ENCODE measurements at places on chromosomes 2 and 18.

DNA sequence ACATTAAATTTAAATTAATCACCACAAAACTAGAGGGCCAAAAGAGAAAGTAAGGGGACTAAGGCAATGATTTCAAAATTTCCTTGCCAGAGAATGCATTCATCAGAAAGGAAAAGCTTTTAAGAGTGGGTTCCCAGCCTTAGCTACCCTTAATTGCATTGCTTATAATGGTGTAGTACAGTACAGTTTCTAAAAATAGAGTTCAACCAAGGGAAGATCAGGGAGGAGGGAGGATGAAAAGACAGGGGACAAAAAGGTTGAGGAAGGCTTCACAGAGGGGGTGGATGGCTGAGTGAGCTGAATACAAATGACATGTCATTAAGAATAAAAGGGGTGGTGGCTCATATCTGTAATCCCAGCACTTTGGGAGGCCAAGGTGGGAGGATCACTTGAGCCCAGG is 119.9 kb downstream of the RBMS1 start:
- no peak for DNase-seq

DNA sequence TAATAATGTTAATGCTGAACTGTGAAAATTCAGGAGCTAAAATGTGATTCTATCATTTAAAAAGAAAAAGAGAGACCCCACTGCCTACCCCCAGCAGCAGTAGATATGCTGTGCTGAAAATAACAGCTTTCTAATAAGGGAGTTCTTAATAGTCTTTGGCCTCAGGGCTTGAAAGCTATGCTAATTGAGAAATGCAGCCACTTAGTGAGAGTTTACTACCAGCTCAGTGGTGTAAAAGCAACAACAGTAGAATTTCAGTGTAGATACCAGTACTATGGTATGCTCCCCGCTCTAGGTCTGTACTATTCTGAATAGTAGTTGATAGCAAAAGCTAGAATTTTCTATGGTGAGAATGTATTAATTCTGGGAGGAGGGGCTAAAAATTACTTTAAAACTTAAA is 303.1 kb upstream of the VWC2L start:
- no peak for DNase-seq

GRCh38 chr2:133405252-133405651 is 163.0 kb downstream of the NCKAP5 start:
- DNase-seq, result no peak

- peak; percentile 31 for DNase-seq
Measured at GRCh38 chr2:230085201-230085600, 16.5 kb upstream of the SLC16A14 start.

- no peak for DNase-seq
Measured at GRCh38 chr2:172673056-172673683, 62.5 kb upstream of the RAPGEF4 start.

DNA sequence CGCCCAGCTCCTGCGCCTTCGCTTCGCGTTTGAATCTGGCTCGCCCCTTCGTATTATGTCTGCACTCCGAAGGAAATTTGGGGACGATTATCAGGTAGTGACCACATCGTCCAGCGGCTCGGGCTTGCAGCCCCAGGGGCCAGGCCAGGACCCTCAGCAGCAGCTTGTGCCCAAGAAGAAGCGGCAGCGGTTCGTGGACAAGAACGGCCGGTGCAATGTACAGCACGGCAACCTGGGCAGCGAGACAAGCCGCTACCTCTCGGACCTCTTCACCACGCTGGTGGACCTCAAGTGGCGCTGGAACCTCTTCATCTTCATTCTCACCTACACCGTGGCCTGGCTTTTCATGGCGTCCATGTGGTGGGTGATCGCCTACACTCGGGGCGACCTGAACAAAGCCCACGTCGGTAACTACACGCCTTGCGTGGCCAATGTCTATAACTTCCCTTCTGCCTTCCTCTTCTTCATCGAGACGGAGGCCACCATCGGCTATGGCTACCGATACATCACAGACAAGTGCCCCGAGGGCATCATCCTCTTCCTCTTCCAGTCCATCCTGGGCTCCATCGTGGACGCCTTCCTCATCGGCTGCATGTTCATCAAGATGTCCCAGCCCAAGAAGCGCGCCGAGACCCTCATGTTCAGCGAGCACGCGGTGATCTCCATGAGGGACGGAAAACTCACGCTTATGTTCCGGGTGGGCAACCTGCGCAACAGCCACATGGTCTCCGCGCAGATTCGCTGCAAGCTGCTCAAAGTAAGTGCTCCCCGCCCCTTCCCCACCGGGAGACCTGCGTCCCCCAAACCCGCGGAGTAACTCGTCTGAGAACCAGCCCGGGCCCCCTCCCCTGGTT is 453 bp downstream of the KCNJ3 start:
- DNase-seq, result no peak

DNA sequence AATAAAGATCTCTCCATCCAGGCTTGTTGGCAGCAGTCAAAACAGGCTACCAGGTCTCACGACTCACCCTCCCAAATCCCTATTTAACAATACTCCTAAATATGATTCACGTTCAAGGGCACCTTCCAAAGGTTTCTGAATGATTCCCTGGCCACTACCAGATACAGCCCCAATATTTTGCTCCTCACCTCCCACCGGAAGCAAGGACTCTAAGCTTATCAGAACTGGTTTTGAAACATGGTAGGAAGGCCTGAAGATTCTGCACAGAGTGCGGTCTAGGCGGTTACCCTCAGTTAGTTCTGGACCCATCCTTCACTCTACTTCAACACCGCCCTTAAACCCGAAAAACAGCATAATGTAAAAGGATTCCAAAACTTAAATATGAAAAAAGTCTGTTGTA is 5.2 kb downstream of the PPP4R1 start:
- DNase-seq, result no peak

DNA sequence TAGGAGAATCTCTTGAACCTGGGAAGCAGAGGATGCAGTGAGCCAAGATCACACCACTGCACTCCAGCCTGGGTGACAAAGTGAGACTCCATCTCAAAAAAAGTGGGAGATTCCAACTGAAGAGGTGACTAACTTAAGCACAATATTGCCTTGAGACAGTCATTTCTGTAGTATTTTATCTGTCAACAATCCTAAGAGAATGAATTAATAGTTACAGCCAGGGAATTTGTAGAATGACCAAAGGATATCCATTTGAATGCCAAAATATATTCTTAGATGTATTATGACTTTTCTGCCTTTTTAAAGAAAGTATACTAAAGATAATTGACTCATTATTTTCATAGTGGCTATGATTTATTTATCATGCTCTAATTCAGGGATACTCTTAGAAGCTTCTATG is 40.7 kb upstream of the CCDC150 start:
- no peak for DNase-seq

DNA sequence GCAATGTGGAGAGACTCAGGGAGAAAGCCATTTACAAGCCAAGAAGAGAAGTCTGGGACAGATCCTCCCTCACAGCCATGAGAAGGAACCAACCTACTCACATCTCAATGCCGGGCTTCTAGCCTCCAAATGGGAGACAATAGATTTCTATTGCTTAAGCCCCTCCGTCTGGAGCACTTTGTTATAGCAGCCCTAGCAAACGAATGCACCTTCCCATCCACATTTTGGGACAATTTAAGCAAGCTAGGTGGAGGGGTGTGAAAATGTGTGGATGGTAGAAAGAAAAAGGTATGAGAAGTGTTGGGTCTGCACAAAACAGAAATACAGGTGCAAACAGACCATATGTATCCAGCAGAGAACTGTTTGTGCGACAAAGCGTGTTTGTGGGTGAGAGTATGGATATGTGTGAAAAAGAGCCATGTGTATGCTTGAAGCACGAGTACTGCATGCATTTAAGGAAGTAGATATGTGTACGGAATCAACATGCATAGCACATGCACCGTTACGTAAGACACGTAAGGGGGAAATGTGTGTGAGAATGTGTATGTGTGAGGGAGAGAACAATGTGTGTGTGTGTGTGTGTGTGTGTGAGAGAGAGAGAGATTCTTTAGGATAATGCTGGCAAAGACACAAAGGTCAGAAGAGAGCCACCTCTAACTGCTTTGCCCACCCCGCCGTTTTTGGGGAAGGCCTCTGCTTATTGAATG is 13.1 kb upstream of the E2F6 start:
- DNase-seq, result no peak

DNA sequence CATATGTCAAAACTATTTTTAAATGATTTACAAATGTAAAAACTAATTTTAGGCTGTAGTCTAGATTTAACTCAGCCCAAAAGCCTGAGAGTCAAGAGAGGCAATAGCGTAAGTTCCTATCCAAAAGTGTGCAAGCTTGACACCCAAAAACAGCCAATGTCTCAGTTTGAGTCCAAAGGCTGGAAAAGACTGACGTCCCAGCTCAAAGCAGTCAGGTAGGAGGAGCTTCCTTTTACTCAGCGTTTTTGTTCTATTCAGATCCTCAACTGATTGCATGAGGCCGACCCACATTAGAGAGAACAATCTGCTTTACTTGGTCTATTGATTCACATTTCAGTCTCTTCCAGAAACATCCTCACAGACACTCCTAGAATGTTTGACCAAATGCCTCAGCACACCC is 51.8 kb downstream of the MYL12B start:
- no peak for DNase-seq

DNA sequence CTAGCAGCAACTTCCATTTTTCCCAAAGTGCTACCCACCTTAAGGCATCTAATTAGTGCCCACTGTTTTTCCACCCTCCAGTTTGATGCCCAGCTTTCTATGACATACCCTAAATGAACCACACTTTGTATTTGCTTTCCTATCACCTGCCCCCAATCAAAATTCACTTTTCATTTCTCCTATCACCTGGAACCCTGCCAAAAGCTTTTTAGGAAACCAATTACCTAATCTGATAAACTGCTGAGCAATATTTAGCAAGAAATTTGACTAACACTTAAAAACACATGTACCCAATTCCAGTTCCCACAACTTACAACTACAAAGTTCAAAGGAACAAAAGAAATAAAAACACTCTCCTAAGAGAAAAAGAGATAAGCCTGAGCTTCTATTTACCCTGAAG is 71.7 kb downstream of the IKZF2 start:
- DNase-seq, result no peak

- DNase-seq, result no peak
Measured at GRCh38 chr2:117614823-117615534, 199.5 kb upstream of the DDX18 start.

- no peak for DNase-seq
Measured at GRCh38 chr2:72185206-72185605, 37.5 kb upstream of the CYP26B1 start.

DNA sequence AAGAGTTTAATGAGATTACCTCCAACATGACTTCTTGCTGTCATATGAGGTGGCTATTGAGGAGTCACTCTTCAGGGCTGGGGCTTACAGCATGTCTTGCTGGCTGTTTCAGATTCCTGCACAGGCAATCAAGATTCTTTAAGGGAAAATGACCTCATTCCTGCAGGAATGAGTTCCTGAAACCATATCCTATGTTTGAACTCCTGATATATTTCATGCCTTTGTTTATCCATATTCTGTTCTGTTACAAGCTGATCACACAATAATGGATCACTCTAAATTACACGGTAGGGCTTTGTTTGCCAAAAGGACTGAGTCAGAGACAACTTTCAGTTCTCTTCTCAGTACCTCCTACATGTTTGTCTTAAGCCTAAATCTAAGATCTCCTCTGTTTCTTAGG is 879.8 kb upstream of the PIK3C3 start:
- DNase-seq, result no peak

- DNase-seq, result no peak
Measured at GRCh38 chr2:181005809-181006208, 25.4 kb downstream of the UBE2E3 start.

DNA sequence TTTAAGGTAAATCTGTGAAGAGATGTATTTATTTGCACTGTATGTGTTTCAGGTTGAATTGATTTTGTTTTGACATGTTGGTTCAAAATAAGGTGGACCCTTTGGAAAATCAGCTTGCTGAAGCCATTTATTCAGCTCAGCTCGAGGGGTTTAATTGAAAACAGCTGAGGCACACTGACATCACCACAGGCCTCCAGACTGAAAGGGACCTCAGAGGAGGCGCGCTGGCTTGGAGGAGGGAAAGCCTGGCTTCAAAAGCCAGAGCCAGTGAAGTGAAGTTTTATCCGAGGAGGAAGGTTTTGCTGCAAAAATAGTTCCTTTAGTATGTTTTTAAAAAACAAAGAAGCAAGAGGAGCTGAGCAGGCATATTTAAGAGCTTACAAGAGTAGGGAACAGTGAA is 26.9 kb upstream of the DNMT3A start:
- peak; percentile 47 for DNase-seq

- DNase-seq, result peak; percentile 16
Measured at GRCh38 chr18:72672364-72673184, 128.4 kb upstream of the CBLN2 start.

GRCh38 chr2:233794128-233794658 is 16.1 kb downstream of the MROH2A start:
- no peak for DNase-seq

DNA sequence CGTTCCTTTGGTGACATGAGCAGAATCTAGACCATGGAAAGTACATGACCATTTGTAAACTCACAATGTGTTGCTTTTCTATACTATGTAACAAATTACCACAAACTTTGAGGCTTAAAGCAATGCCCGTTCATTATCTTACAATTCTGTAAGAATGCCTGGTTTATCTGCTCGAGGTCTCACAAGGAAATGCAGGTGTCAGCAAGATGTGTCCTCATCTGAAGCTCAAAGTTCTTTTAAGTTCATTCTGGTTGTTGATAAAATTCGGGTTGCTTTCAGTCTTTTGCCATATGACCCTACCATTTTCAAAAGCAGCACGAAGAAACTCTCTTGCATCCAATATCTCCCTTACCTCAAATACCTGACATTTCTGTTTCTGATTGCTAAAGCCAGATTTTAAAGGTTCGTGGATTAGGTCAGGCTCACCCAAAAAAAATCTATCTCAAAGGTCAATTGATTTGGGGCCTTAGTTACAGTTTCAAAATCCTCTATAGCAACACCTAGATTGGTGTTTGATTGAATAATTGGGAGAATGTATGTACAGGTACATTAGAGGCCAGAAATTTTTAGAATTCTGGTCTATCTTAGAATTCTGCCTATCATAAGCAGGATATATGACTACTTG is 125.9 kb downstream of the TMEM131 start:
- DNase-seq, result no peak

DNA sequence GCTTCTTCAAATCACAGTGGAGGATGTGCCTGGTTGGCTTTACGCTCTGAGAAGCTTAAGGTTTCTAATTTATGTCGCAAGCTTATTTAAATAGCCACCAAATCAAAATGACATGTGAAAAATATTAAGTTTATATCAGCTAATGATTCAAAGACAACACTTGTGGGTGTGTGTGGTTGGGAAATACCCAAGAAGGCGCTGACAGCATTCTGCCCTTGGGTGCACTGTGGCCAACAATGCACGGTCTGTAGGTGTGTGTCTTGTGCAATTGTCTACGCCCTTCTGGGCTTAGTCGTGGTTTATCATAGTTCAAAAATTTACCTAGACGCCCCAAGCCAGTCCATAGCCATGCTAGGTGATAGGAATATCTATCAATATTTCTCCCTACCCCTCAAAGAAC is 60.9 kb downstream of the KCTD1 start:
- no peak for DNase-seq

DNA sequence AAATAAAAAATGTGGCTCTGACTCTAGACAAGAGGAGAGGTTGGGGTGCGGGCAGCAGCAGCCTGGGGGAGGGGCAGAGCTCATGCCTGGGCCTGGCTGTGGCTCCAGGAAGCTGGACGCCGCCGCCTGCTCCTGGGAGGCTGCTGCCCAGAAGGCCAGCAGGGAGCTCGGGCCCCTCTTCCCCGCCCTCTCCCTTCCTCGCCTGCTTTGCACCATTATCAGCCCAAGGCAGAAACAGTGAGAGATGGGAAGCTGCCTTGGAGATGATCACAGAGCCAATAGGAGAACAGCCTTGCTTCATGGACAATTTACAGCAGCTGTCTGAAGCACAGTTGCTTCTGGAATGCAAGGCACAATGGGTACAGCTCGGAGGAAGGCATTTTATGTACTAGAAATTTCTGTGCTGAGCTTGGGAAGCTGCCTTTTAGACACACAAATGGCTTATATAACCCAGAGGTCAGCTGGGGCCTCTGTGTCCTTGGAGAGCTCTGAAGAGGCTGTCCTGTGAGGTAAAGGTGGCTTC is 55.3 kb upstream of the AFF3 start:
- peak; percentile 10 for DNase-seq

Measured in fibroblast of gingiva (primary cell).